ENCODE measurements at places on chromosomes 2 and 18.

DNA sequence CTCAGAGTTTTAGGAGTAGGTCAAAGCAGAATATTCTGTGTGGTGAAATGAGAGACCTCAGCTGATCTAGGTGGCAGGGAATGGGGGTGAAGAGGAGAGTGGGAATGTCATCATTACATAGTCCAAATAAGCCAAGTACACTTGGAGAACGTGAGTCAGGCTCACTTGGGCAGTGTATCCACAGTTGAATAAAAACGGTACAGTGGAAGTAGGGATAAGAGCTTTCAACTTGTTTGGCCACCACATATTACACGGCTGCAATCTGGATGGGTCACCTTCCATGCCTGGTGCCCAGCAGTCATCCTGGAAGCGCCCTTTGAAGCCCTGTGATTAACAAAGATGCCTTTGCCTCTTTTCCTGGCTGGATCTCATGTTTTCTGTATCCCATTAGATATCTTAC lies 28.6 kb downstream of the MIB1 start:
- no peak for DNase-seq

- DNase-seq, result peak; percentile 38
Measured at GRCh38 chr2:64311948-64312621, 141.9 kb upstream of the LGALSL start.

DNA sequence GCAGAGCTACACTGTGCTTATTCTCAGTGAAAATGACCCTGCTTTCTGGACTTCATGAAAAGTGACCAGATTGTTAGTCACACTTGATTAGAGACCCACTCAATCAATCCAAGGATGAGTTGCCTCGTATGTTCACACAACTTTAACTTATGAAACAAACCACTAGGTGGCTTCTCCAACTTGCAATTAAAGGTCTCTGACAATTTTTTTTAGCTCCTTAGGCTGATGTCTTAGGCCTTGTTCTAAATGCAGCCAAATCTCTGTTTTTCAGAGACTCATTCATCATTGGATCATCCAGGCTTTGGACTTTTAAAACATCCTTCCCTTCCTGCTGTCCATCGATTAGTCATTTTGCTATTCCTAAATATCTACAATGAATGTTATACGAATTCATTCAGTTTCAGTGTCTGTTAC lies 63.4 kb downstream of the MREG start:
- peak; percentile 86 for DNase-seq

- DNase-seq, result no peak
Measured at GRCh38 chr2:216235462-216235861, 126.3 kb downstream of the XRCC5 start.

DNA sequence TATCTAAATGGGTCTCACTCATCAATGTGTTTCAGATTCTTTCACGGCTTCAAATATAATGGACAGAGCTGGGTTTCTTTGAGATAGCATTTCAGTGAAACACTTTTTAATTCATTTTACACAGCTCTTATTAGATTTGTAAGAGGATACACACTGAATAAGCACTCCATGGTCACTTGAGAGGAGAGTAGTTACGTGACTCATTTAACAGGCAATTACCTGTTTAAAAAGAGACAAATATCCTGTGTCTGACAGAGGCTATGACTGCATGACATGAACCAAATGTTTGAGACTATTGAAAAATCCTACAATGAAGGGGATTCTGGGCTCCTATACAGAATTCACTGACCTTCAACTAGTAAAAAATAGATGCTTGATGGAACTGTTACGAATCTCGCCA lies 786.9 kb downstream of the EPHA4 start:
- DNase-seq, result no peak

DNA sequence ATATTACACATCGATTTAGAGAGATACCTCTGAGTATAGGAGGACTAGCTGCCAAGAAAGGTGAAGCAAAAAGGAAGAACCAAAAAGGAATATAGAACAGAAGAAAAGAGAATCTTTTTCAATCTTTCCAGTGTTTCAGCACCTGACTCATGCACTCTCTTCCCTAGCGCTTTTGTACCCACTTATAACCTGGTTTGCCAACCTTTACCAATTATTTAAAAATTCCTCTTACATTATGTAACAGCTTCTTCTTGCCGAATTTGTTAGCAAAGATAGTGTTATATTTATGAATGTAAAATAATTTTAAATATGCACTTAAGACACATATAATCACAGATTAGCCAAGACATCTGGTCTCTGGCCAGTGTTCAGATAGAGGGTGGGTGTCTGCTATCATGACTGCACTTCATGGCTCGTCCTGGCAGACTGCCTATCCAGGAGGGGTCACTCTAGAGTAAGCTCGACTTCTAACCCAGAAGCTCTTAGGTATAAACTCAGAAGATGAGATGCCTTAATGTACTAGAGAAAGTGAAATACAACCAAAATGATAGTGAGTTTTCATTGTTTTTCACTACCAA lies 122.9 kb downstream of the ATAD2B start:
- peak; percentile 32 for DNase-seq

GRCh38 chr2:211673133-211673905 lies 865.3 kb downstream of the ERBB4 start:
- DNase-seq, result no peak

GRCh38 chr18:36862182-36862581 lies 33.3 kb downstream of the KIAA1328 start:
- DNase-seq, result no peak

DNA sequence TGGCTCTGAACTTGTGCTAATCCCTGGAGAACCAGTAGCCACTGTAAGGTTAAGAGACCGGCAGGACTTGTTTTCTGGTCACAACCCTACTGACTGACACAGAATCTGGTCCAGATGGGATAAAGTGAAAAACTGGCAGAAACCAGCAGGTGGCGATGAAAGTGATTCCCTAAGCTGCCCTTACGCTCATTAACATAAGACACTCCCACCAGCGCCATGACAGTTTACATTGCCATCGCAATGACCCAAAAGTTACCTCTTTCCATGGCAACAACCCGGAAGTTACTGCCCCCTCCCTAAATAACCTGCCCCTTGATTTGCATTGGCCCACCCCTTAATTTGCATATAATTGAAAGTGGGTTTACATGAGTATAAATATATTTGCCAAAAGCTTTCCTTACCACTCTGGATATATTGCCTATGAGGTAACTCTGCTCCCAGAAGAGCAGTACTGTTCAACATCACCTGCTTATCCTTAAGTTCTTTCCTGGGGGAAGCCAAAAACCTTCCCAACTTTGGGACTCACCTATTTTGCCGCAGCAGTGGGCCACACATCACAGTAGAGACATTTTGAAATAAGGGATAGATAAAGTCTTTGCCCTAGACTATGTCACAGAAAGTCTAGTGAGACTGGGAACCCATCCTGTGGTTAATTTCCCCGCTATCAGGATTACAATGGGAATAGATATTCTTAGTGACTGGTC lies 35.8 kb upstream of the AFF3 start:
- peak; percentile 32 for DNase-seq

DNA sequence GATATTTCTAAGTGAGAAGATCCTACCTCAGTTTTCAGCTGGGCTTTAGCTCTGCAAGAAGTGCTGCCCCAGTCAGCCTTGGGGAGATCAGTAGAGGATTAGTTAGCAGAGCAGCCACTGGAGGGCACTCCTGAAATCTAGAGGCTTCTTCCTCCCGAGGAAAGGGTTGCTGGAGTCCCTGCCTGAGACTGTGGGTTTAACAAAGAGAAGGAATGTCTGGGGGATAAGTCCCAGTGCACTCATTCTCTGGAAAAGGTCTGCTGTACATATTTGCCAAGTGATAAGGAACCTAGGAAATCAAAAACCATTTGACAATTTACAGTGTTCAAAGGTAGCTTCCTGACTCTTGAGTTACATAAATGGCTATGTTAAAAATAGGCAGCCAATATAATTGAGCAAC lies 207.2 kb downstream of the SLC8A1 start:
- peak; percentile 59 for DNase-seq

GRCh38 chr2:7835693-7836680 lies 845.9 kb upstream of the ID2 start:
- no peak for DNase-seq

DNA sequence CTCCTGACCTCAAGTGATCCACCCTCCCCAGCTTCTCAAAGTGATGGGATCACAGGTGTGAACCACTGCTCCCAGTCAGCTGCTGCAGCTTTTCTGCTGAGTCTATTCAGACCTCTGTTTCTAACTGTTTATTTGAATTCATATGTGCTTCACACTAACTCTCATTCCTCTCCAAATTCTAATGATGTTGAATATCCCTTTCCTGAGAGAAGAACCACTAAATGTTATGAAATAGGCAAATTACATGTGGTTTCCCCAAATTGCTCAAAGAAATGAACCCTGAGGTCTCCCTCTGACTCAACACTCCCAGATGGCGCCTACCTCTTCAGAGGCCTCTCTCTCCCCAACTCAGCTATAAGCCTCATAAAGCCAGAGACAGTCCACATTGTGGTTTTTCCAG lies 98.6 kb downstream of the IRS1 start:
- DNase-seq, result no peak

DNA sequence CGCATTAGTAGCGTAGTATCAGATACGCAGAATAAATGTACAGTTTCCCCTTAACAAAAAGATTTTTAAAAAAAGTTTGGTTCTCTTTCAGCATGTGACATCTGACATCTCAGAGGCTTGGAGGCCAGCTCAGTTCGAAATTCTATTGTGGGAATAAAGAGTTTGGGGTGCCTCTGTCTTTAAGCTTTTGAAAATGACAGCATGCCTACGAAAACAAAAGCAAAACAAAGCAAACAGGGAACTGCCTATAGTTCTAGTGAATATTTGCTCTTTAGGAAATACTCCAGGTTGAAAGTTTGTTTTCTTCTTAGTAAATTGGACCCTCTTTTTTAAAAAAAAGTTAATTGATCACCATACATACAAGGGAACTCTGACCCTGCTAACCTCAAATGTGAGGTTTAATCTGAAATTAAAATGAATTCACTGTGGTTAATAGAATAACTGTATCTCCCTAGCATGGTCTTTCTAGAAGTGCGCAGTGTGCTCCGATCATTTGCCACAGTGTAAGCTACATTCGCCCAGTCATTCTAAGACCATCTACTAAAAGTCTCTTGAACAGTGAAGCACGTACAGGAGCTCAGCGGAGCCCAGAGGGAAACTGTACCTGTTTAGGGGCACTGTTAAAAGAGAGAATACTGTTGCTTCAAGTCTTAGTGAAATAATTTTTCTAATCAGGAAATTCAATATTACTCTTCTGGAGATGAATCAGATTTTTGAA lies 347.0 kb upstream of the CDH2 start:
- DNase-seq, result no peak

- DNase-seq, result no peak
Measured at GRCh38 chr18:32698153-32698552, 74.7 kb downstream of the KLHL14 start.

DNA sequence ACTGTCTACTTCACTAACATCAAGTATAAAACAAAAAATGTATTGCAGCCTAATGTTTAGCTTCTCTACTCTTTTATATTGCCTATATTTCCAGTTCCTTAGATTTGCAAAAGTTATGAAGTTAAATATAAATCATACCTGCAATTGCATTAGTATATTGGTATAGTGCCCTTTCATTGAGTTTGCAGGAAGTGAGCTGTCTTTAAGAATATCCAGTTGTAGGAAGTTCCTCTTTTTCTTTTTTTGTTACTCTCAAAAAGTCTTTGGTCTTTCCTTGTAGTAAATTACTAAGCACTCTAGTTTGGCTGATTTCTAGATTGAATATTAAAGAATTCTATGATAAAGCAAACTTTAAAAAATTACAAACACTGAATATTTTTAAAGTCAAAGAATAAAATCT lies 71.3 kb upstream of the FN1 start:
- DNase-seq, result no peak

- DNase-seq, result no peak
Measured at GRCh38 chr2:105806996-105807395, 62.3 kb downstream of the NCK2 start.

DNA sequence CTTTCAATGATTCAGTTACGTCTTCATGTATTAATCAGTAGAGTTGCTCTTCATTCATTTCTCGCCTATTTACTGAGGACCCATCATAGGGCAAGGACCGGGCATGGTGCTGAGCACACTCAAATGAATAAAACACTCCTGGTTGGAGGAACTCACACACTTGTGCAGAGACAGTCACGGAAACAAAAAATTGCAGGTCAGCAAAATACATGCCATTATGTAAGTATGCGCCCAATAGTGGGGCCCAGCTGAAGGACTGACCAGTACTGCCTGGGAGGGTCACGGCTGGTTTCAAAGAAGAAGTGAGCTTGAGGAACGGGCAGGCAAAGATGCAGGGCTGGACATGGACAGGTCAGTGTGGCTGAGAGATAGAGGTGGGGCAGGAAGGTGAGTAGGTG lies 102.9 kb downstream of the DDX1 start:
- no peak for DNase-seq

- DNase-seq, result no peak
Measured at GRCh38 chr2:225309516-225309915, 90.0 kb upstream of the NYAP2 start.

DNA sequence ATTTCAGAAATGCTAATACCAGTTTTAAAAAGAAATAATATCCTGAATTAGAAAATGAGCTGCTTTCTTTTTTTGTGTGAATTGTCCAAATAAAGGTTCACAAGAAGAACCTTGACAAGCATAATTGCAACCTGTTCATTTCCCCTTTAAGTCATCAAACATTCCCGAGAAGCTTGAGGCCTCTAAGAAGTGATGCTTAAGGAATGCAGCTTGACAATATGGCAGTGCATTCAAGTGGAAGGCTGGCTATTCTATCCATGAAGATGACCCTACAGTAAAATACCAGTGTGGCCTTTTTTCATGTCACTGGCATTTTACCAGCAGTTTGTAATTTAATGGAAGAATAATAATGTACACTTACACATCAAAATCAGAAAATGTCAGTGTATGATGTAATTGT lies 216.7 kb downstream of the CTNNA2 start:
- no peak for DNase-seq

DNA sequence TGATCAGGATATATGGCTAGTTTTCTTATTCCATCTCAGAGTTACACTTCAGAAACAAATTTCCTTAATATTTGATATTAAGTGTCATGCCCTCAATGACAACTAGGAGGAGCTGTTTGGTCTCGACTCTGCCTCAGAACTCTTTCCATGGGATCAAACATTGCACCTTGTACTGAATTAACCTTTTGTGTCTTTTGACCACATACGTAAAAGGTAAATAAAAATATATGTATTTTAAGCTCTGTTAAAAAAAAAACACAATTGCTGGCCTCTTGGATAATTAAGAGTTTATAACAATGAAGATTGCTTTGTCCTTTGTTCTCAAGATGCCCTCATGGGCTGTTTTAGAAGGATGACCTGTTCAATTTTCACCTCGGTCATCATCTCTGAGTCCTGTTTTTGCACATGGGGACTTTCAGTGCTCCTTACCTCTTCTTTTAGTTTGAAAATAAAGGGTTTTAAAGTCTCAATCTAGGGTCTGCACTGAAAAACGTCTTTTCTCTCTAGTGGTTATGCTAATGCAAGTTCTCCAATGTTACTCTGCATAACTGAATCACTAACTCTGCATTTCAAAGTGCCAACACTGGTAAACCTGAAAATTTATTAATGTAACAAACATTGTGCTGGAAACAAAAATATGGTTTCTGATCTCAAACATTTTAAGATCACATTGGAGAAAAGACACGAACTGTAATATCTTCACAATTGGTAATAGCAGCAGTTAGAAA lies 18.8 kb upstream of the FN1 start:
- DNase-seq, result peak; percentile 34

- no peak for DNase-seq
Measured at GRCh38 chr2:221589696-221590095, 17.6 kb upstream of the EPHA4 start.
